DMS 273 treated with DMSO at 0.1 percent for 48 hours (cell line): ENCODE measurements at places on chromosomes 4 and X.

- no peak for DNase-seq
Observed at GRCh38 chrX:11464836-11465463, 171.7 kb downstream of the AMELX start.

GRCh38 chr4:95701500-95702170 lies 138.3 kb upstream of the PDHA2 start:
- no peak for DNase-seq

GRCh38 chrX:148459343-148459742 lies 41.1 kb upstream of the AFF2 start:
- no peak for DNase-seq

- DNase-seq: no peak
Observed at GRCh38 chrX:25976683-25977310, 161.3 kb upstream of the MAGEB18 start.

- DNase-seq: no peak
Observed at GRCh38 chr4:7395645-7396044, 39.1 kb downstream of the PSAPL1 start.

GRCh38 chr4:150322646-150323045 lies 244.4 kb downstream of the DCLK2 start:
- no peak for DNase-seq

DNA sequence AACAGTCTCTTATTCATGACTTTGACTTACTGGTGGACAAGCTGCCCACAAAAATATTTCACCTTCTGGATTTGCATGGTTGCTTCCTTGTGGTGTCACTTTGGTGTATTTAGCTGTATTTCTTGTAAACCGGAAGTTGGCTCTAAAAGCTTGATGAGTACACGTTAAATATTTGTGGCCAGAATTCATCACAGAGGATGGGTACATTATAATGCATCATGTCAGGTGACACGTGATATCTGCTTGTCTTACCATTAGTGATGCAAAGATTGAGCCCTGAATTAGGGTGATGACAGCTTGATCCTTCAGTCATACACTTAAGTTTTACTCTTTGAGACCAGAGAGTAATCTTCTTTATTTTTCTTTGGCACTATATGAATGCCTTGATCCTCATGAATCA lies 188.3 kb upstream of the RPS6KA3 start:
- DNase-seq: no peak

- no peak for DNase-seq
Observed at GRCh38 chr4:54213761-54214160, 15.3 kb upstream of the PDGFRA start.

- DNase-seq: no peak
Observed at GRCh38 chr4:121155893-121156292, 8.2 kb downstream of the TNIP3 start.

DNA sequence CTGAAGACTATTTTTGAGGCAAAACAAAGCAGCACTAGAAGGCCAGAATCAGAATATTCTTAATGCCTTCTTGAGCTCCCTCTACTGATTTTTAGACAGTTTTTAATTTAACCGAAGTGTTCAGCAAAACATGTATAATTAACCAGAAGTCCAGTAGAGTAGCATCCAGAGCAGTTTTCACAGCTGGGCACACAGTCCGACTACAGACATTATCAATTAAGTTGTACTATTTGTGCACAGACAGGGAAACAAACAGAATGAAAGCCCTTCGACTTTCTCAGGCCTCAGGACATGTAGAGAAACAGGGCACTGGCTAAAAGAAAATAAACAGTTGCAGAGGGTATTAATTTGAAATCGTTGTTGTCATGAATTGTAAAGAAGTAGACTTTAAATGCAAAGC lies 11.9 kb downstream of the FSTL5 start:
- DNase-seq: no peak

- DNase-seq: no peak
Observed at GRCh38 chr4:113901994-113902787, 77.3 kb downstream of the ARSJ start.

DNA sequence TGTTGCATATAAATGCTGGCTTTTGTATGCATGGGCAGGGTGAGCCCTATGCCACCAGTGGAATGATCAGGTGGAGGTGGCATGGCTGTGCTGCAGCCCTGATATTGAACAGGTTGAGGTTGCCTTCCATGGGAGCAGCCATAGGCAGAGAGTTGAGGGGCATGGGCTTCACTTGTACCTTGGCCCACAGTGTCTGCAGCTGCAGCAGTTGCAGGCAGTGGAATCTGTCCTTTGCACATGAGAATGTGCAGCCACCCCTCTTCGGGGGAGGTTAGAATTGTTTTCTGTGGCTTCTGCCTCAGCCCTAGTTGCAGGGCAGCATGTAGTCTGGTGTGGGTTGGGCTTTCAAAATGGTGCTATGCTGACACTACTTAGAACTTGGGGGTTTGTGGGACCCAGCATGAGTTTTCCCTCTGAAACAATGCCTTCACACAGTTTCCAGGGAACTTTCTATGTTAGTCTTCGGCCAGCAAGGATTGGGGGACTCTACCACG lies 25.4 kb upstream of the VSIG1 start:
- no peak for DNase-seq

DNA sequence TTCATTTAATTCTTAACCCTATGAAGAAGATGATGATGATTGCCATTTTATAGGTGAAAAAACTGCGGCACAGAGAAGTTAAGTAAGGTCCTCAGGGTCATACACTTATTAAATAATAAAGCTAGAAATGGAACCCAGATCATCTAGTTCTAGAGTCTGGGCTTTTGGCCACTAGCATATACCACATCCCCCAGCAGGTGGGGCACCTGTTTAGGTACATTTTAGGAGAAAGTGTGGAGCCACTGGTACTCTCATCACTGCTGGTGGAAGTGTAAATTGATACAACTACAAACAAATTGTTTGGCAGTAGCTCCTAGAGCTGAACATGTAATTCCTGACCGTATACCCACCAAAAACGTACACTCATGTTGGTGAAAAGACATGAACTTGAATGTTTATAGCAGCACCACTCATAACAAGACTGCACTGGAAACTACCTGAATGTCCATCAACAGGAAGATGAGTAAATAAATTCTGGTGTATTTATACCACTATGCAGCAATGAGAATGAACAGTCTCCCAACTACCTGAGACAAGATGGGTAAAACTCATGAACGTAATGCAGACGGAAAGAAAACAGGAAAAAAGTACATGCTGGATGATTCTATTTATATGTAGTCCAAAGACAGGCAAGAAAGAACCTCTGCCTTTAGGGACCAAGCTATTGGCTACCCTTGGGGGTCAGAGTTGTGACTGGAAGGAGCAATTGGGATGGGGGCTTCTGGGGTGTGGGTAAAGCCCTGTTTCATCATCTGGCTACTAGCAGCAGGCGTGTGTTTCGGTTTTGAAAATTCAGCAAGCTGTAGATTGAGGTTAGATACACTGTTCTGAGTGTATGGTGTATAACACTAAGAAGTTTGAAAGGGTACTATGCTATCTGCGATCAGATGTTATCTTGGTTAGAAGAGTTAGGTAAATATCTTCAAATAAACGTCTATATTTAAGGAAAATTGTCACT lies 72.3 kb upstream of the ADGRG2 start:
- DNase-seq: peak; percentile 6

DNA sequence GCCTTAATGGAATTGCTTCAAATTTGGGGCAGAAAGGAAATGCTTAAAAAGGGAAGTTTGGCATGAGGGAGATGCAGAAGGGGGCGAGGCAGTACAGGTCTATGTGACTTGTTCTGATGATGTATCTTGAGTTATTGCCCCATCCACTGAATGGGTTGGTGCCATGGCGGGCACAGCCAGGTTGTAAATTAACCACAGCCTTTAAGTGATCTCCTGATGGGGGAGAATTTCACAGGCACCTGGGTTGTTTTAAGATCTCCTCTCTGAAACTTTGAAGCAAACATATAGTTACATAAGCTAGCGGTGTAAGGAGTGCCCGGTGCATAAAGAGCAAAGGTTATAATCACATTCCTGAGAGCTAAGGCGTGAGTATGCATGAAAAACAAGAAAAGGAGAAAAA lies 37.0 kb downstream of the NPY5R start:
- no peak for DNase-seq

DNA sequence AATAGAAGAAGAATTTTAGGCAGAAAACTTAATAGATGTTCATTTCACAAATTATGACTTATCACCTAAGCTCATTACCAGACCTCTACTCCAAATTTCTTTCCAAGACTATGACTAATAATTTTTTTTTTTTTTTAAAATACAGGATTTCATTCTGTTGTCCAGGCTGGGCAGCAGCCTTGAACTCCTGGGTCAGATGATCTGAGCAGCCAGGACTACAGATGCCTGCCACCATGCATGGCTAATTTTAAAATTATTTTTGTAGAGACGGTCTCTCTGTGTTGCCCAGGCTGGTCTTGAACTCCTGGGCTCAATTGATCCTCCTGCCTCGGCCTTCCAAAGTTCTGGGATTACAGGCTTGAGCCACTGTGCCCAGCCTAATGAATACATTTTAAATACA lies 119.2 kb downstream of the ARHGAP10 start:
- DNase-seq: no peak

DNA sequence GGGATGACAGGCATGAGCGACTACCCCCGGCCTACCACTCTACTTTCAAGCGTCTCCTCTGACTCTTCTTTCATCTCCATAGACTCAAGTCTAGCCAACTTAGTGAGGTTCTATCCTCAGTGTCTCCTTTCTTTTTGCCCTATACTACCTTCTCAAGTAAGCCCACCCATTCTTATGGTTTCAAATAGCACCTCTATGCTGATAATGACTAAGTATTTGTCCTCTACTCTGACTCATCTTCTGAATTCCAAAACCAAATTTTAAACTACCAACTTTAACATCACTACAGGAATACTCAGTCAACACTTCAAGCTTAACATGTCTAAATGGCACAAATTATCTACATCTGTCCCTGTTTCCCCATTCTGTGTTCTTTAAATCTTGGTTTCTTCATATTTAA lies 47.8 kb downstream of the ELF2 start:
- DNase-seq: no peak

- DNase-seq: no peak
Observed at GRCh38 chr4:37139987-37140386, 104.6 kb upstream of the NWD2 start.

DNA sequence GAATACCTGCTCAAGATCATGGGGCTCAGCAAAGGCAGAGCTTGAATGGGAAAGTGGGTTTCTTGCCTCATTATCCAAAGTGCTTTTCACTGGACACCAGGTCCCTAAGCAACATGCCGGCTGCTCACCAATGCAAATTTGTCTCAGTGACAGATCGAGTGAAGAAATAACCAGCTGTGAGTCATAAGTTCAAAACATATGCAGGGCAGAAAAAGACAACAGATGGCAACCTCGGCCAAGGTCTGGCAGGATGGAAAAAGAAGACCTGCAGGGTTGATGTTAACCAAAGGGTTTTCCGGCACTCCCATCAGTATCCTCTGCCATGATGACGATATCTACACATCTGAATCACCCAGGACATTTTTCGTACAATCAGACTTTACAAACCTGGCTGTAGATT lies 124.1 kb downstream of the AFAP1 start:
- DNase-seq: peak; percentile 76

DNA sequence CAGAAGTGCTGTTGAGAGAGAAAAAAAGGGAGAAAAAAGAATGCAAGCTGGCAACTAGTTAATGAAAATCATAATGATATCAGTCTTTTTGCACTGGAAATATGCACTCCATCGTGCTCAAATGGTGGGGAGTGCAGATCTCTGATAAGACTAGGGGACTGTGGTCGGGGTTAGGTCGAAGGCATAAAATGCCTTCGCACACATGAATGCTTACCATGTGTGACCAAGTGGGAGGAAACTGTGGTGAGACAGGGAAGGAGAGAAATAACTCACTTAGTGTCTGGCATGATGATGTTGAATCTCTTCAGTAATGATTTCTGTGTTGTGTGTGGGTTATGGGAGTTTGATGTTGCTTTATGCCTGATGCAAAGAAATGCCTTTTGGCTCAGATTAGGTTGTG lies 358.9 kb downstream of the FBXO8 start:
- no peak for DNase-seq

DNA sequence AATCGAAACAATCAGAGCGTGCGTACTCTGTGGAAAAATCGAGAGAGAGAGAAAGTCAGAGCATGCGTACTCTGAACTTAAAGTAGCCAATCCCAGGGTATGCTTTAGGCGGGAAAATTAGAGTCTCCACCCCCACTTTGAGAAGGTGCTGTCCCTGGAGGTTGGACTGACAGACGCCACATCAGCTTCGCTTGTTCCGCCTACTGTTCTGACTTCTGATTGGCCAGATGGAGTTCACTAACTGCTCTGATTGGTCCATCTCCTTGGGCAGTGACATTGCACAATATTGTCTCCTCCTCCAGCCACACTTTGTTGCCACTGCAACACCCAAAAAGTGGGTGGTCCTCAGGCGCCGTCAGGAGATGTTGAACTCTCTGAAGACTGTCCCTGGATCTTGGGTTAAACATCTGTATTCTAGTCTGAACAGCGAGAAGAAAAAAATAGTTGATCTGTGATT lies at the start of gene SSX5:
SSX5 (minus strand) TSS at position 51 of the 457 bp plus-strand sequence. CDS start 1,437 bp downstream, outside the sequence.
- DNase-seq: no peak

GRCh38 chr4:165971933-165972332 lies 98.9 kb downstream of the TLL1 start:
- no peak for DNase-seq

GRCh38 chr4:151169223-151169622 lies 69.8 kb downstream of the RPS3A start:
- DNase-seq: peak; percentile 75

GRCh38 chr4:94931626-94932025 lies 173.9 kb downstream of the BMPR1B start:
- no peak for DNase-seq

DNA sequence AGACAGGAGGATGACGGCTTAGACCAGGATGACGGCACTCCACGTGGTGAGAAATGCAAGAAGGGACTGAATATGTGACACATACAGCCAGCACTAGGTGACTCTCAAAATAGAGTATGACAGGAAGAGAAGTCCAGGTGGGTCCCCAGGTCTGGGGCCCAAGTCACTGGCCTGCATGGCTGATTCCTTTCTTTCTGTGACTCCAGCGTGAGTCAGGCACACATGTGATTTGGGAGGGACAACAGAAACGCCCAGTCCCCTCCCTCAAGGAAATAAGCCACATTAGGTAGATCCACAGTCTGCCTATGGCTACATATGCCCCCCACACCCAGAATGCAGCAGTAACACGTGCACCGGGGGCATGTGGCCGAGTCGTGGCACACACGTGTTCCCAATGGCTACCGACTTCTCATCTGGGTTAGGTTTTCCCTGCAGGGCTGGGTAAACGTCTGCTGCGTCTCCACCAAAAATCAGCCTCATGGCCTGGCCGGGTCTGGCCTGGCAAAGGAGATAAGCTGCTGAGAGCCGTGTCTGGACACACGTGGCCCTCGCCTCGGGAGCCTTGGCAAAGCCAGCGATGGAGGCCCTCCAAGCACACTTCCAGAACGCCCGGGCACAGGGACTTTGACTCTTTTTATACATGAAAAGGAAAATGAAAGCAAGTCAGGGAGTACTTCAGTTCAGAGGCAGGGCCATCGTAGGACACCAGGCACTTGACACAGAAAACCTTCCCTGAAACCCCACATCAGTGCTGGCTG lies 19.3 kb downstream of the SEL1L3 start:
- no peak for DNase-seq
